ENCODE measurements at places on chromosomes 16 and 17.

DNA sequence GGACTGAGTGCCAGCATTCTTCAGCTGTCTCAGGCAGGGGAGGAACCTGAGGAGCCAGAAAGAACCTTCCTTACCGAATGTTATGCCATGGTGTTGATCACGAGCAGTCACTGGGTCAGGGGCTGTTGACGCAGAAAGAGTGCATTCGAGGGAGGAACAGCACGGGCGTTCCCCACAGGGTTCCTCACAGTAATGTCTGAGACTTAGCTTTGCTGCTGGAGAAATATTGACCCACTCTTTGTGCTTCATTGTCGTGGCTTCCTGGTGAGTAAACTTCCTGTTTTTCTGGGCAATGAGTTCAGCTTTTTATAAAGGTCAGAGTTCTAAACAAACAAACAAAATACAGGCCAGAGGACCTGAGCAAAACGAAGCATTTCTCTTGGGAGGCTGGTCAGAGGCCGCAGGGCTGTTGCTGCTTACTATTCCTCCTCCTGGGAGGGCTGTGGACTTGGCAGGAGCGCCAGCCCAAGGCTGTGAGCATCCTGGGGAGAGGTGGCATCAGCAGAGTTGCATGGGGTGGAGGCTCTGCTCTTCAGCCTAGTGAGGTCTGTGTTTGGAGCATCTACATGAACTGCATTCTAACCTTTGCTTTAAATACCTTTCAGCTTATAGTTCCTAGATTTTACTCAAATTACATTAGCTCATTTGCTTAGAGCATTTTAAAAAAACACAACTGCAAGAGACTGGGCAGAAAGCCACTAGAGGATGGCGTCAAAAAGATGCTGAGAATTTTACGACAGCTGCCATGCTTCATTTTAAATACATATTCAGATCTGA lies 143.1 kb upstream of the CACNG5 start:
- no peak for DNase-seq

GRCh38 chr16:63695347-63695746 lies 1426.5 kb downstream of the CDH11 start:
- DNase-seq = no peak

- no peak for DNase-seq
Observed at GRCh38 chr17:38719943-38720641, 10.0 kb upstream of the CISD3 start.

DNA sequence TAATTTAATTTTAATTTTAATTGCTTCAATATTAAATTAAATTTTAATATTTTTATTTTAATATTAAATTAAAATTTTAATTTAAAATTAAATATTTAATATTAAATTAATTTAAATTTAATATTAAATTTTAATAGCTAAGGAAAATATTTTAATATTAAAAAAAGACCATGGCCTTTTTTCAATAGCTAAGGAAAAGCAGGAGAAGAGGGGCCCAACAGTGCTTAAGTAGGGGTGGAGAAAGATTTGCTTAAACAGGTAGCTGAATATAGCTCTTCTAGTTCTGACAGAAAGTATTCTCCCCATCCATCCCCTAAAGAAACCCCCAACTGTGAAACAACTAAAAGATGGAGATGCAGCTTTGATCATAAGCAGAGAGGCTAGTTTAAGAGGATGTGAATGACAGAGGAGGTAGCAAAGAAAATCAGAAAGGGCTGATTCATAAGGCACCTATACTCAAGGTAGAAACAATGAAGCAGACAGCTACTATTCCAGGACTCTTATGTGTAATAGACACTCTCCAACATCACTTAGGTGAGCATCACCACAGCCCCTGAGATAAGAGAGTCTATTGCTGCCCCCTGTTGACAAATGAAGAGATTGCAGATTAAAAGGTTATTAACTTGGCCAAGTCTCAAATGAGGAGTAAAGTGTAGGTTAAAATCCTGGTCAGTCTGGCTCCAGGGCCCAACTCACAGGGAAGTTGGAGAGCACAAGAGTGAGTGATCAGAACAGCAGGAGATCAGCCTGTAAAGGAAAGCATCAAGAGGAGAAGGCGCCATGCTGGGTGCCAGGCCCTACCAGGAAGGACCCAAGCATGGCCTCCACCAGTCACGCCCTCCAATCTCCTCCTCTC lies 7.8 kb upstream of the RNASEK start:
- no peak for DNase-seq

DNA sequence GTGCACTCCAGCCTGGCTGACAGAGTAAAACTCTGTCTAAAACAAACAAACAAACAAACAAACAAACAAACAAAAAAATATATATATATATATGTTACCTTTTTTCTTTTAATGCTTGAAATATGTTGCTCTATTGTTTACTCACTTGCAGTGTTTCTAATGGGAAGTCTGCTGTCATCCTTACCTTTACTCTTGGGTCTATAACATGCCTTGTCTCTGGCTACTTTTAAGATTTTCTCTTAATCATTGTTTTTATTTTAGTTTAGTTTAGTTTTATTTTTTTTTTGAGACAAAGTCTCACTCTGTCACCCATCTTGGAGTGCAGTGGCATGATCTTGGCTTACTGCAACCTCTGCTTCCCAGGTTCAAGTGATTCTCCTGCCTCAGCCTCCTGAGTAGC lies 16.1 kb upstream of the TNRC6A start:
- no peak for DNase-seq

GRCh38 chr17:3534881-3535252 lies 22.7 kb downstream of the TRPV3 start:
- no peak for DNase-seq

- DNase-seq = no peak
Observed at GRCh38 chr17:41728056-41728455, 6.4 kb downstream of the HAP1 start.

- no peak for DNase-seq
Observed at GRCh38 chr16:14375132-14375491, 254.9 kb downstream of the PARN start.

DNA sequence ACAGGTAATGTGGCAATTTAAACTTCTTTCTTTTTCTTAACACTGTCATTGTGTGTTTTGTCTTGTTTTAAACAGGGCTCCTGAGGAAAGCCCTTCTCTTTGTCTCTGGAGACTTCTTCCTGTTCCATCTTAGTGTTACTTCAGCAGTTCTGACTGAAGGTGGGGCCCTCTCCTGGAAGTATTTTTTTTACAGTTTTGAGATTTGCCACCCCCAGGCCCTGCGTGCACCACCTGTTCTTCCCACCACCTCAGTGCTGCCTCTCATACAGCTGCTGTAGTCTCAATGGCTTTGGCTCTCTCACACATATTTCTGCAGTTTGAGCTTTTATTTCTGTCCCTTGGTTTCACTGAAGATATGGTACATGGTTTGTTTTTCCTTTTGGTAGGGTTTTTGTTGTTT lies 52.5 kb upstream of the ALDH3A1 start:
- no peak for DNase-seq

DNA sequence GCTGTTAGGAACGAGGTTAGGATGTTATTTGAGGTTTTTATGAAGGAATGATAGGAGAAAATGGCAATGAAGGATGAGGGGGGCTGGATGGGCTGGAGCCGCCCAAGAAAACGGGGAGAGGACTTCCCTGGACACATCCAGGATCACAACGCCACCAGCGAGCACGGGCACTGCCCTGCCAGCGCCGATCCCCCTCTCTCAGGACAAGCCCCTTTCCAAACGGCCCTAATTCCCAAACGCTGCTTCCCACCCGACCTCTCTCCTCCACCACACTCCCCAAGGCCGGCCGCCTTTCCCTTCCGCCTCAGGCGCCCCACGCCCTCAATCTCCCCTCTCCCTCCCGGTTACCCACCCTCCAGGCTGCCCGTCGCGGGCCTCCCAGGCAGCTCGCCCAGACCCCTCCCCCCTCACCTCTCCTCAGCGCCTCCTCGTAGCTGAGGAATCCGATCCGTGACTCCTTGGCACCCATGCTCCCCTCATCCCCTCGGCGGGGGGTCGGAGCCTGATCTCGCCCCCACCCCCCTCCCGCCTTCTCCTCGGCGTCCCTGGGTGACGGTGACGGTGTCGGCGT lies 377 bp downstream of the USP32 start:
- DNase-seq = no peak

GRCh38 chr17:41444186-41444585 lies 3.4 kb upstream of the KRT38 start:
- no peak for DNase-seq

- DNase-seq = no peak
Observed at GRCh38 chr16:87037012-87037411, 280.2 kb downstream of the C16orf95 start.

DNA sequence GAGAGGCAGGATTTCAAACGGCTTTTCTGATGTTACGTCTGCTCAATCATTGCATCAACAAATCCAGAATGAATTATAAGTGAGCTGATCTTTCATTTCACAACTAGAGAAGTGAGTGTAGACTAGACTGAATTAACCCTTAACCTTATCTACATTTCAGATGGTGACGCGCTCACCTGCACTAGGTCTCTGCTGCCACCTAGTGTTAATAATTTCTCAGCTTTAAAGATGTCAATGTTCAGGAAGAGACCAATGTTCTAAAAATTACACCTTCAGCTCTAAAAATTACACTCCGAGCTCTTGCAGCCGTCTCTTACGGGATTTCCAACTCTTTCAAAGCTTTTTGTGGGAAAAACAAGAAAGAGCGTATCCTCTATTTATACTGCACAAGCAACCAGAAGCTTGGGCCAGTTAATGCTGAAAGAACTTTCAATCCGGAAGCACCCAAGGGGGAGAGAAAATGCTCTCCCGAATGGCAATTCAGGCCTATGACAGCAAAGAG lies 88.2 kb upstream of the FA2H start:
- peak; percentile 16 for DNase-seq

DNA sequence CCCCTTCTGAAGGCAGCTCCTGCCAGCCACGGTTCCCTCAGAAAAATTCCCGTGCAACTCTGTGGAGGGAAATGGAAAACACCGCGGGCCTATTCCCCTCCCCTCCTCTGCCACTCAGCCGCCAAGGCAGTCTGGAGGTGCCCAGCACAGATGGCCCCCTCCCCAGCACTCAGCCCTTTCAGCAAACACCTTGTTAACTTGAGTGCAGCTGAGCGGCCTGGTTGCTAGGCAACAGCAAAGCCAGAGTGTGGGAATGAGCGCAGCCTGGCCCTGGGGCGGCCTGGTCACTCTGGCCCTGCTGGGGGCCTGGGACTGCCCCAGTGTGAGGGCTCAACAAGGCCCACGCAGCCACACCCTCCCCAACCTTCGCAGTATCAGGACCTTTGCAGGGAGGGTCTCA lies 32.8 kb downstream of the CACNA1G start:
- DNase-seq = no peak

DNA sequence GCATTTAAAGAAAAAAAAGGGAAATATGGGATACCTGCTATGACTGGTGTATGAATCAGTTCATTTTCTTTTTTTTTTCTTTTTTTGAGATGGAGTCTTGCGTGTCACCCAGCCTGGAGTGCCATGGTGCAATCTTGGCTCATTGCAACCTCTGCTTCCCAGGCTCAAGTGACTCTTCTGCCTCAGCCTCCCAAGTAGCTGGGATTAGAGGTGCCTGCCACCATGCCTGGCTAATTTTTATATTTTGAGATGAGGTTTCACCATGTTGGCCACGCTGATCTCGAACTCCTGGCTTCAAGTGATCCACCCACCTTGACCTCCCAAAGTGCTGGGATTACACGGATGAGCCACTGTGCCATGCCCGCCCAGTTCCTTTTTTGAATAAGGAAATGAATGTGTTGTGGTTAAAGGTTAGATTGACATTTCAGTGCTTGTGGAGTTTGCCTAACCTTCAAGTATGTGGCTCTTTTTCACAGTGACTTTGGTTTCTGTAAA lies 7.7 kb downstream of the HAPSTR1 start:
- peak; percentile 46 for DNase-seq

DNA sequence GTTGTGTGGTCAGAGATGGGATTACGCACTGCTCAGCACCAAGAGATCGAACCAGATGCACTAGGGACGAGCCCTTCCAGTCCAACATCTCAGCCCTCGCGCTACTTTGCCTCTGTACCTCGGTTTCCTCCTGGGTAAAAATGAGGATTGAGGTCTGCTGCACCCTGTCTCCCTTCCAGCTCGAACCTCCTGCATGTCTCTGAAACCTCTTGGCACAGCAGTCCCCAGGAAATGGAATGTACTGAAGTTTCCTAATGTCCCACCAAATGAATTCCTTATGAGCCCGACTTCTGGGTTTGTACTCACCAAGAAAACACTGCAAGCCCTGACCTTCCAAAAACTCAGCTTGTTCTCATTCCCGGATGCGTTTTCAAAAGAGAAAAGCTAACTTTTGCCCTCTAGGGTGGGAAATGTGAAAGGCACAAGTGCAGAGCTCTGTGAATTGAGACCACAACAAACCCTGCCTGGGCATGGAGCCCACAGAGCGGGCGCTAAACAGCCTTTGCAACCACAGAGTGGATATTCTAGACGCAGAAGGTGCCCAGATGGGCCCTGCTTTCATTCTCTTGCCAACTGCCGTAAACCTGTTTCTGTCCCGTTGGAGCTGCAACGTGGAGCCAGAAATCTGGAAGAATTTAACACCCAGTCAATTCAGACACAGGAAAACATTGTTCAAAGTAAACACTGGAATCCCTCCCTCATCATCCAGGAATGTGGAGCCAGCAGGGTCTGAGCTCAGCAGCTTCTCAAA lies 10.3 kb downstream of the CDRT4 start:
- DNase-seq = peak; percentile 83

DNA sequence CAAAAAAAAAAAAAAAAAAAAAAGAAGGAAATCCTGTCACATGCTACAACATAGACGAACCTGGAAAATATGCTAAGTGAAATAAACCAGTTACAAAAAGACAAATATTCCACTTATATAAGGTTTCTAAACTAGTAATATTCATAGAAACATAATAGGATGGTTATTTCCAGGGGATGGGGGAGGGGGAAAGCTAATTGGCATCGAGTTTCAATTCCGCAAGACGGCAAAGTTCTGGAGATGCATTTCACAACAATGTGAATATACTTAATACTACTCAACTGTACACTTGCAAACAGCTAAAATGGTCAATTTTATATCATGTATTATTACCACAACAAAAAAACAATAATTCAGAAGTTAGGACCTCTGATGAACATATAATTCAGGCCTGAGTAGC lies 37.9 kb upstream of the ABCA9 start:
- DNase-seq = no peak

- DNase-seq = peak; percentile 22
Observed at GRCh38 chr17:48011405-48012150, 26.0 kb downstream of the COPZ2 start.

GRCh38 chr16:80824623-80825364 lies 20.4 kb upstream of the CDYL2 start:
- DNase-seq = peak; percentile 46

DNA sequence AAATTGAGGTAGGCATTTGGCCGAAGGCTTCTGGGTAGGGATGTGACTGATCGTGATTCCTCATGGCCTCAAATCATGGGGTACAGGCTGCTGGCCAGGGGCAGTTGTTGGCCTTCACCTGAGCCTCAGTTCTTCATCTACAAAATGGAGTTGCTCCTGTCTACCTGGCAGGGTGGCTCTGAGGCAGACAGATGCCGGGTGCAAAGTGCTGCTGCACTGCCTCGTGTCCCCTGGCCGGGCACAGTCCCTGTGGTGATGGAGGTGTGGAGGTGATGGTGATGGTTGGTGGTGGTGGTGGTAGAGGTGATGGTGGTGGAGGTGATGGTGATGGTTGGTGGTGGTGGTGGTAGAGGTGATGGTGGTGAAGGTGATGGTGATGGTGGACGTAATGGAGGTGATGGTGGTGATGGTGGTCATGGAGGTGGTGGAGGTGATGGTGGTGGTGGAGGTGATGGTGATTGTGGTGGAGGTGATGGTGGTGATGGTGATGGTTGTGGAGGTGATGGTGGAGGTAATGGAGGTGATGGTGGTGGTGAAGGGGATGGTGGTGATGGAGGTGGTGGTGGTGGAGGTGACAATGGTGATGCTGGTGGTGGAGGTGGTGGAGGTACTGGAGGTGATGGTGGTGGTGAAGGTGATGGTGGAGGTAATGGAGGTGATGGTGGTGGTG lies 52.6 kb downstream of the RNF213 start:
- no peak for DNase-seq

GRCh38 chr16:21982108-21982507 lies 18.8 kb downstream of the PDZD9 start:
- no peak for DNase-seq
